Left ventricle myocardium inferior (tissue), 1 donor: ENCODE measurements at places on chromosomes 7 and 10. TPM values are rescaled to one million over a fixed set of nuclear protein-coding genes. Genes with fewer than 3 reads are reported as not detected.

GRCh38 chr7:46716926-46717325 is 795.9 kb upstream of the IGFBP3 start:
- H3K4me1 ChIP-seq: peaks cover 13% of the 10 kb centered on the region
- DNase-seq: no peak
- no peak overlapping the region for H3K27ac ChIP-seq

The PPP3CB gene
- total RNA-seq: 64.5 TPM

DNA sequence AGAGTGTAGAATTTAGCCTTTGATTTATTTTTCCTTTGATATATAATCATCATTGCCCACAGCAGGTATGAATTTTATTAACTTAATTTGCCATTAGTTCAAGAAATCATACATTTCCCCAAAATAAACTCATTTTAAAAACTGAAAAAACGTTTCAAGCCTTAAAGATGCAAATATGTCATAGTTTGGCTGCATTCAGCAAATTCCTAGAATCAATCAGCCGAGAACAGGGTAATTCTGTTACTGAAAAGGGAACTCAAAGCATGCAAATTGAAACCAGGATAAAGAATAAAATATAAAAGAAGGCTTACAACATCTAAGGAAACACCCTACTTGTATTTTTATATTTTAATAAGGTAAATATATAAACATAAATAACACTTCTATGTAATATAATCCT is 233.8 kb upstream of the PRKCQ start:
- peaks cover 15% of the 10 kb centered on the region for H3K27me3 ChIP-seq
- H3K27ac ChIP-seq: no peak overlapping the region
- H3K4me1 ChIP-seq: no peaks in the 10 kb centered on the region
- H3K4me3 ChIP-seq: no peak overlapping the region
- DNase-seq: no peak

GRCh38 chr7:68250143-68250542 is 1253.5 kb downstream of the TYW1 start:
- H3K4me1 ChIP-seq: no peaks in the 10 kb centered on the region
- no peak for DNase-seq
- no peak overlapping the region for H3K4me3 ChIP-seq
- no peaks in the 10 kb centered on the region for H3K36me3 ChIP-seq
- no peak overlapping the region for H3K27ac ChIP-seq
- H3K27me3 ChIP-seq: peaks cover 25% of the 10 kb centered on the region

- H3K27ac ChIP-seq: peak overlapping the region; percentile 89
- H3K36me3 ChIP-seq: no peaks in the 10 kb centered on the region
- H3K4me3 ChIP-seq: no peak overlapping the region
- H3K27me3 ChIP-seq: no peaks in the 10 kb centered on the region
- no peak for DNase-seq
These were observed 5.5 kb downstream of the NCOA4 start for GRCh38 chr10:46024948-46025347.

GRCh38 chr10:10394933-10395658 is 622.6 kb upstream of the CELF2 start:
- DNase-seq: no peak
- no peaks in the 10 kb centered on the region for H3K4me1 ChIP-seq

The FANK1 gene
- total RNA-seq: 0.30 TPM

DNA sequence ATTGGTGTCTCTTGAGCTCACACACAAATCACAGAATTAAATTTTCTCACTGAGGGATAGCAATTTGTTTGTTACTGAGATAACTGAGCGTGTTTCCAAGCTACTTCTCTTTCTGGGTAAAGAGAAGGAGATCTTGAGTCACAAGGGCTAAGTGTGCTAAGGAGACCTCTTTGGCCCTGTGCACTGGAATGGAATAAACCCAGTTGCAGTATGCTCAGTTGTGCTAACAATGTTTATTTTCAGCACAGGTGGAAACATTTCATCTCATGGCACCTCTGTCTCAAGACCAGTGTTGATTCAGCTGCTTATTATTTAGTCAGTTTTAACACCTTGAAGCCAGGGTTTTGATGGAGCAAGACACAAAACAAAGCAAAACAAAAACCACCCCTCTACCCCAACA is 22.5 kb upstream of the UBE2H start:
- no peaks in the 10 kb centered on the region for H3K36me3 ChIP-seq
- H3K4me3 ChIP-seq: no peak overlapping the region
- H3K27me3 ChIP-seq: no peaks in the 10 kb centered on the region
- H3K4me1 ChIP-seq: peaks cover 9% of the 10 kb centered on the region
- no peak overlapping the region for H3K27ac ChIP-seq

The PRKG1 gene
- 38.9 TPM for total RNA-seq

DNA sequence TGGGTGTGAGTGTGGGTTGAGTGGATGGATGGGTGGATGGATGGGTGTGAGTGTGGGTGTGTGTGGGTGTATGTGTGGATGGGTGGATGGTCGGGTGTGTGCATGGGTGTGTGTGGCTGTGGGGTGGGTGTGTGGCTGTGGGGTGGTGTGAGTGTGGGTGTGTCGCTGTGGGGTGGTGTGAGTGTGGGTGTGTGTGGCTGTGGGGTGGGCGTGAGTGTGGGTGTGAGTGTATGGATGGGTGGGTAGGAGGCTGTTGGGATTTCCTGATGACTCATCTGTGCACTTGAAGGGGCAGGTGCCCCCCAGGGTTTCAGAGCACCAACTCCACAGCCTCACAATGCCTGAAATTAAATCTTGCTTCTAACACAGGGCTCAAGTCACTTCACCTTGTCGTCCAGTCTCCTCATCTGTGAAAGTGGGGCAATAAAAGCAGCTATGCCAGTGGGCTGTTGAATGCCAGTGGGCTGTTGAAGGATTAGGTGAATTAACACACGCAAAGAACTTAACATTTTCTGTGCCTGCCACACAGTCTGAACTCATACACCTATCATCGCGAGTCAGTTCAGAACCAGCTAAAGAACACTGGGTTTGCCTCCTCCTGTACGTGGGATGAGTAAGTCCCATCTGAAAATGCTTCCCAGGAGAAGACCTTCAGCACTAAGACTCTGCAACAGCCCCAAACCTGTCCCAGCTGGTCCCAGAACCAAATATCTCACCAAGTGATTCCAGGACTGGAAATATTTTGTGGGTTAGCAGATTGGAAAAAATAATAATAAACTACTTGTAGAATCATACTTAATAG is 32.0 kb downstream of the SFMBT2 start:
- H3K4me3 ChIP-seq: no peak overlapping the region
- peaks cover 25% of the 10 kb centered on the region for H3K4me1 ChIP-seq
- H3K36me3 ChIP-seq: peaks cover 18% of the 10 kb centered on the region
- no peak for DNase-seq
- H3K27me3 ChIP-seq: no peaks in the 10 kb centered on the region

DNA sequence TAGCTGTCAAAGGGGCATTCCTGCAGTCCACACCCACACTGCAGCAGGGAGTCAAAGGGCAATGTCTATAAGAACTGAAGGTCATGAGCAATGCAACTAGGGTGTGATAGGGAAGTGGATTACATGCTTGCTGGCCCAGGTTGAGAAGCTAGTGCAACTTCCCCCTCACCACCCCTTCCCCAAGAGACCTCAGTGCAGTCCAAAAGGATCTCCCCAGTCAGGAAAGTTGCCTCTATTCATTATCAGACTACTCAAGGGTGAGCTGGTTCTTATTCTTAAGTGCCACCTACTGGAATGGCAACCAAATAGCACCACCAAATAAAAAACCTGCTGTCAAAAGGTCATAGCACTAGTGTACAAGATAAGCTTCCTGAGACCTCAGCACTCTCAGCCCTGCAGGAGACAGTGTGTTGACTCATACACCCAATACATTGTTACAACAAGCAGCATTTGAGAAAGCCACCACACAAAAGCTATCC is 28.2 kb downstream of the MTERF1 start:
- no peaks in the 10 kb centered on the region for H3K27me3 ChIP-seq
- H3K27ac ChIP-seq: no peak overlapping the region
- DNase-seq: no peak
- no peak overlapping the region for H3K4me3 ChIP-seq
- no peaks in the 10 kb centered on the region for H3K36me3 ChIP-seq

The C10orf67 gene
- 0.36 TPM for total RNA-seq

The IGFBP3 gene
- 60.8 TPM for total RNA-seq

The AGBL3 gene
- total RNA-seq: 1.5 TPM

The DMTF1 gene
- total RNA-seq: 19.4 TPM

The ANKRD61 gene
- not detected for total RNA-seq

The FGF8 gene
- total RNA-seq: not detected

The FAM25C gene
- total RNA-seq: not detected

DNA sequence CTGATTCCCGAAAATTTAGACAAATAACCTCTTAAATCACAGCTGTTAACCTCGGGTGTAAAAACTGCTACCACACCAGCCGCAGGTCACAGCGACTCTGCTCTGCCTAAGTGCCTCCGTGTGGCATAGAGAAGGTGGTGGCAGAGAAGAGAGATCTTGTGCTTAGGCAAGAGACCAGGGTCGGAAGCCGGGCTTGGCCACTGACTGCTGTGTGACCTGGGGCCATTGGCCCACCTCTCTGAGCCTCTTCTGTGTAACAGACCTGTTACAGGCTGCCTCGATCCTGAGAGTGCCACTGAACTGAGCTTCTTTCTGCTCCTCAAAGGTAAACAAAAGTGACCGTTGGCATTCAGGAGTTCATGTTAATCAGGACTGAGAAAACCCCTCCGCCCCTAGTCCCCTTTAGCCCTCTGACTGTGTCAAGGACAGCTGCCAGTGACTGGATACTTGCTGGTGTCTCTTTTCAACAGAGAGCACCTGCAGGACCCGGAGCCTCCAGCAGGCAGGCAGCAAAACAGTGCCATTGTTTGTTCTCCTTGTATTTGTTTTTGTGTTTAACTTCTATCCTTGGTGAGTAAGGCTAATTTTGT is 36.5 kb downstream of the ZMIZ1 start:
- H3K4me1 ChIP-seq: peaks cover 100% of the 10 kb centered on the region
- DNase-seq: no peak
- H3K36me3 ChIP-seq: peaks cover under 1% of the 10 kb centered on the region
- H3K4me3 ChIP-seq: no peak overlapping the region
- no peaks in the 10 kb centered on the region for H3K27me3 ChIP-seq
- peak overlapping the region; percentile 91 for H3K27ac ChIP-seq

The TRIL gene
- total RNA-seq: 1.9 TPM

GRCh38 chr7:50651271-50651989 is 86.2 kb upstream of the DDC start:
- no peaks in the 10 kb centered on the region for H3K36me3 ChIP-seq
- no peaks in the 10 kb centered on the region for H3K27me3 ChIP-seq
- peaks cover 78% of the 10 kb centered on the region for H3K4me1 ChIP-seq
- no peak overlapping the region for H3K4me3 ChIP-seq
- H3K27ac ChIP-seq: peak overlapping the region; percentile 90

The CYCS gene
- 709 TPM for total RNA-seq

- no peak for DNase-seq
- H3K27me3 ChIP-seq: no peaks in the 10 kb centered on the region
- H3K36me3 ChIP-seq: no peaks in the 10 kb centered on the region
- H3K4me1 ChIP-seq: peaks cover 12% of the 10 kb centered on the region
- no peak overlapping the region for H3K4me3 ChIP-seq
These were observed 182.4 kb downstream of the RAPGEF5 start for GRCh38 chr7:22174574-22174953.

The NPY4R2 gene
- not detected for total RNA-seq

DNA sequence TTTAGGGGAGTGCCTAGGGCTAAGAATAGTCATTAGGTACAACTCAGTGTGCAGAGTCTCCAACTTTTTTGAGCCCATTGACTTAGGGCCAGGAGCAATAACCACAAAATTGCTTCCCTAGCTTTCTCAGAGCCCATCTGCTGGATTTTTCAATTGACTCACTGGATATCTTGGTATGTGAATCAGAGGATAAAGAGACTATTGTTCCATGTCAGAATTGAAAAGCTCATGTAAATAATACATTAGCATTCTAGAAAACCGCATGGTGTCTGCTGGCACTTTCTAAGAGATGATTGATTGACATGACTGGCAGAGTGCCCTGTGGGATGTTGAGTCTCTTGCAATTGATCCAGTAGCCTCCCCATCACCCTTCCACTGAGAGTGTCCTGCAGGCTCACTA is 246.2 kb downstream of the CCDC7 start:
- peaks cover 14% of the 10 kb centered on the region for H3K36me3 ChIP-seq
- no peaks in the 10 kb centered on the region for H3K4me1 ChIP-seq
- no peaks in the 10 kb centered on the region for H3K27me3 ChIP-seq
- H3K27ac ChIP-seq: no peak overlapping the region
- no peak overlapping the region for H3K4me3 ChIP-seq

The AKR1C8 gene
- total RNA-seq: 0.22 TPM

- peaks cover 59% of the 10 kb centered on the region for H3K27me3 ChIP-seq
- no peak for DNase-seq
- H3K27ac ChIP-seq: no peak overlapping the region
- no peak overlapping the region for H3K4me3 ChIP-seq
- H3K36me3 ChIP-seq: no peaks in the 10 kb centered on the region
- no peaks in the 10 kb centered on the region for H3K4me1 ChIP-seq
These were observed 146.6 kb upstream of the RNF32 start for GRCh38 chr7:156493942-156494341.

- H3K4me3 ChIP-seq: no peak overlapping the region
- peaks cover 8% of the 10 kb centered on the region for H3K4me1 ChIP-seq
- H3K27ac ChIP-seq: peak overlapping the region; percentile 59
- no peaks in the 10 kb centered on the region for H3K27me3 ChIP-seq
- peaks cover 16% of the 10 kb centered on the region for H3K36me3 ChIP-seq
These were observed 1.0 kb upstream of the PILRA start for GRCh38 chr7:100372256-100372655.
